Hypothalamus (tissue), 51 donors: ENCODE measurements at places on chromosomes 5 and 9.

DNA sequence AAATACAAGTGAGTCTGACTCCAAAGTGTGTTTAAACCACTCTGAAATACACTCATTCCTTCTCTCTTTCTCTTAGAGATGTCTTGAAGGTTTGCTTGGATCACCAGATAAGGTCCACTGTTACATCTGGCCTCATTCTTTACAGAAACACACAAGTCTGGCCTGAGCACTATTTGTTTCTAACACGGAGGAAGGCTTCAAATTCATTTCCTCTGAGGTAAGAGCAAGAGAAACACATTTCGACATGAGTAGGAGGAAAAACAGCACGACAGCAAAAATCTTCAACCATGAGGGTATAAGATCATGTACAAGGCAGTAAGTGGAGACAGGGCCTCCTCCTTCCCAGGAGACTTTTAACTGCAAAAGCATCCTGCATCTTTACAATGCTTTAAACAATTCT is 8.0 kb downstream of the SIL1 start:
- no peak for DNase-seq

- no peak for DNase-seq
Measured at GRCh38 chr9:124313940-124314339, 56.2 kb downstream of the NEK6 start.

DNA sequence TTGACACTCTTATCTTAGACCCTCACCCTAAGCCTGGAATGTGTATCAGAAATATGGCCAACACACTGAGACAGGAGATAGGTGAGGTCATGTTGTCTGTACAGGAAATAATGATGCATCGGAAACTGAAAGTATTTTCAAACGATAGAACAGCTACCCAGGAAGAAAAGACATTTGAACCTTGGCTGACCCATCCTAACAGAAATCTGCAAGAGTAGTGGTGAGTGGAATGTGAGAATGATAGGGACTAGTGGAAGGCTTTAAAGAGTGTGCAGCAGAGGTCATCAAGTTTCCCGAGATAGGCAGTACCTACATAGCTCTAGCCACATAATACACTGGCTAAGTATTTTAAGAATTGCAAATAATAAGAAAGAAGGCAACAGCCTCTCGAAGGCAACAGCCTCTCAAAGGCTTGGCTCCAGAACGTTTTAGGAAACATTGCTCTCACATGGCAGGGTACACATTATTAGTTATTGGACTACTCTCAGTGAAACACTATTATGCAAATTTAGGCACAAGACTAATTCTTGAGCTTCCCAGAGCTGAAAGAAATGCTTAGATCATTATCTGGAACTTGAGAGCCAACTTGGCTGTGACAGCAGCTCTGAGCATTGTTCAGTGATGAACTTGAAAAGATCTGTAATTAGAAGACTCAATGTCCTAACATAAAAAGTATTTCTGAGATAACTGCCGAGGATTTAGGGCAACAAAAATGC is 133.1 kb upstream of the FBXL7 start:
- DNase-seq = no peak

DNA sequence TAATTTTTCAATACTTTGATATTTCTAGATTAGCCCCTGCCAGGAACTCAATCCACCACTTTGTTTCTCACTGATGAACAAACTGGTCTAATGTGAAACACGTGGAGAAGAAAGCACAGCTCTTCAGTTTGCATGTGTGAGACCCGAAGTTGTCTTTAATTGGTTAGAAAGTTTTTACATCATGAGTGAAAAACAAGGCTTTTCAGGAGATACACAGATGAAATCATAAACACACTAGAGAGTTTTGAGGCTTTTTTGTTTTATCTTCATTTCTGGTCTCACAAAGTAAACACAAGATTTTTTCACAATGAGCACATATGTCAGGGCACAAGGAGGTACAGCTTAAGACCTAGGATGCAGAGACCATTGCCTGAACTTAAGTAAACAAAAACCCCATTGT is 84.5 kb upstream of the MOCS2 start:
- DNase-seq = no peak

GRCh38 chr5:54944364-54944763 is 41.0 kb downstream of the ESM1 start:
- no peak for DNase-seq
